Osteocyte (in vitro differentiated cells): ENCODE measurements at places on chromosomes 1 and 21.

- DNase-seq = no peak
Observed at GRCh38 chr1:212315907-212316306, 30.7 kb downstream of the PPP2R5A start.

DNA sequence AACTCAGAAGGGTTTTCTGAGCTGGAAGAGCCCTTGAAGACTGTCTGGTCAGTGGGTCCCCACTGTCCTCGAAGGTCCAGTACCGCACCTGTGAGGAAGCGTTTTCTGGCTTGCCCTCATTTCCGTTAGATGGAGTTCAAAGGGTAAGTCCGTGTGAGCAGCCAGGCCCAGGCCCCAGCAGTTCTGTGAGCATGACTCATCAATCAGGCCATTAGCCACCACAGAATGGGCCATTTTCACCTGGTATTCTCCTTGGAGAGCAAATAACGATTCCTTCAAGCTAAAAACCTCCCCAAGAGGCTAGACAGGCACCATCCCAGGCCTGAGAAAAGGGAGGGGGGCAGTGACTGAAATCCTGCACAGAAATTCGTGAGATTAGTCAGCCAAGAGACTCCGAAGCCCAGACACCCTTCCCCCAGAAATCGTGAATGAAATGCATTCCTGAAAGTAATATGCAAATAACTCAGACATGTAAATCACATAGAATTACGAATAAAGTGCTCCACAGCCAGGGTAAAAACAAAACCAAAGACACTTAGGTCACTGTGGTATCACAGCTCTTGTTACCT is 66.0 kb downstream of the BCAR3 start:
- no peak for DNase-seq

- no peak for DNase-seq
Observed at GRCh38 chr1:66464802-66465201, 69.2 kb upstream of the SGIP1 start.

DNA sequence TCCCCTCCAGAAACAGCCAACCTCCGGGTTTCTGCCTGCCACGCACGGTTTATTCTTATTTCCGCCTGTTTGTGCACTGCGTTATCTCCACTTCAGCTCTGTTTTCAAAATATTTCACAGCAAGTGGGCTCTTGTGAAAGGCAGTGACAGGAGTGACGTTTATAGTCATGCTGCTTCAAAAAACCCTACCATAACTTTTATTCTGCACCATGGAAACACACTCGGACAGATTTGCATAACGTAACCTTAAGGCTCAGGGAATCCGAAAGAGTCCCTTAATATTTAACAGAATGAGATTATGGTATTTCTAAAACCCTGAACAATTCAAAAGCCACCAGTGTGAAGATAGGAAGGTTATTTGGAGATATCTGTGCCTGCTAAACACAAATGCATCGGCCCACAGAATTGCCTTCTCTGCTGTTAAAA is 782 bp upstream of the SDE2 start:
- no peak for DNase-seq

GRCh38 chr1:33654267-33654834 is 181.9 kb downstream of the ZSCAN20 start:
- peak; percentile 66 for DNase-seq

DNA sequence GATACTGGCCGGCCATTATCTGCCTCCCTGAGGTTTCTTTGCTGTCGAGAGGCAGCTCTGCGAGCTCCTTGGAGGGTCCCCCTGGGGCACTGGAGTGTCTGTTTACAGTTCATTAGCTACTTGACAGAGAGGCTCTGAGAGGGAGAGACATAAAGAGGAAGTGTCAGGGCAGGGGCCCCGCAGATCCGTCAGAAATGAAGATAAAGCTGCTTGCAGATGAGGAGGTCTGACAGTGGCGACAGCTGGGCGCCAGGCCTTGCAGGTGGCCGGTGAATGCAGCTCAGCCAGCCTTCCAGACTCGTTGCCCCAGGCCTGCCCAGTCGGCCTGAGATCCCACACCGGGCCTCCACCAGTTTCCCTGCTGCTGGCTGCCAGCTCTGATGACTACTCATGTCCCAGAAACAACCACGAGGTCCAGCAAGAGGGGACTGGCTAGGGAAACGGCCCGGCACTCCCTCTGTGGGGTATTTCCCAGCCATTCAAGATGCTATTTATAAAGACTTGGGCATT is 84.7 kb downstream of the DISP3 start:
- no peak for DNase-seq

DNA sequence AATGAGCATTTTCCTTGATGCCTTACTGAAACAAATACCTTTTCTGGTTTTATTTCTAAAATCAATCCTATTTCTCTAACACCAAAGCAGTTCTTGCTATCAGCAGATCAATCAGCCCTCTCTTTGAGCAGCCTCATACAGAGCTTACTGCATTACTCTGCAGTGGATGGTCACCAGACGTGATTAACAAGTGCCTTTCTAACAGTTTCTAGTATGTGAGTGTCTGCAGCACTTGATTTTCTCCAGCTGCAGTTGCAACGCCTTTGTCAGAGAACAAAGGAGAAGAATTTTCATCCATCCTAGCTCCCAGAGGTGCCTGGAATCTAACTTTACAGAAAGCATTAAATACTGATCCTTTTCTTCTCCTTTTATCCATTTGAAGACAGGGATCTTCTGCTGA is 177.3 kb upstream of the SGIP1 start:
- no peak for DNase-seq

- DNase-seq = no peak
Observed at GRCh38 chr1:161139766-161140165, 7.3 kb upstream of the DEDD start.

DNA sequence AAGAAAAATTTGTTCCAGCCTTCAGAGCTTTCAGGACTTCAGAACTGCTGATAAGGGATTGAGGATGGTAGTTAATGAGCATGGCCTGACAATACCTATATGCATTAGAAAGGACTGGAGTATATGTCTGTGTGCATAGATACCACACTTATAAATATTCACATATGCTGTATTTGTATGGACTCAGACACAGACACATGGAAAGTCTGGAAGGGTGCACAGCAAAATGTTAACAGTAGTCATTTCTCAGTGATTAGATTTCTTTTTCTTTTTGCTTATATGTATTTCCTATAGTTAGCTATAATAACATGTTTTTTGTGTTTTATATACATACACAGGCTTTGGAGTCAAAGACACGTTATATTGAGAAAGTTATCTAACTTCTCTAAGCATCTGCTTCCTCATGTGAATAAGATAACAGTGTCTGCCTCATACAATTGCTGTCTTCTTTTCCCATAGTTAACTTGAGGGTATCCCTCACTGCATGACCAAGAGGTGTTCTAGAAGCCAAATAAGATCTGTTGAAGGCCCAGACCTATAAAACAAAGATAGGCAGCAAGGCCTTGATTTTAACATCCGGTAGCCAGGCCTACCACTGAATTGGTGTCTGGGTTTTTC is 31.3 kb downstream of the INPP5B start:
- no peak for DNase-seq

DNA sequence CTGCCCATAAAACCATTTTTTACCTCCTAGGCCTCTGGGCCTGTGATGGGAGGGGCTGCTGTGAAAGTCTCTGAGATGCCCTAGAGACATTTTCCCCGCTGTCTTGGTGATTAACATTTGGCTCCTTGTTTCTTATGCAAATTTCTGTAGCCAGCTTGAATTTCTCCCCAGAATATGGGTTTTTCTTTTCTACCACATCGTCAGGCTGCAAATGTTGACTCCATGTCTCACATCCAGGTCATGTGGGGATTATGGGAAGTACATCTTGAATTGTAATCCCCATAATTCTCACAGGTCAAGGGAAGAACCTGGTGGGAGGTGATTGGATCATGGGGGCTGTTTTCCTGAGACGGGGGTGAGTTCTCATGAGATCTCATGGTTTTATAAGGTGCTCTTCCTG is 603.2 kb downstream of the SMYD3 start:
- no peak for DNase-seq

DNA sequence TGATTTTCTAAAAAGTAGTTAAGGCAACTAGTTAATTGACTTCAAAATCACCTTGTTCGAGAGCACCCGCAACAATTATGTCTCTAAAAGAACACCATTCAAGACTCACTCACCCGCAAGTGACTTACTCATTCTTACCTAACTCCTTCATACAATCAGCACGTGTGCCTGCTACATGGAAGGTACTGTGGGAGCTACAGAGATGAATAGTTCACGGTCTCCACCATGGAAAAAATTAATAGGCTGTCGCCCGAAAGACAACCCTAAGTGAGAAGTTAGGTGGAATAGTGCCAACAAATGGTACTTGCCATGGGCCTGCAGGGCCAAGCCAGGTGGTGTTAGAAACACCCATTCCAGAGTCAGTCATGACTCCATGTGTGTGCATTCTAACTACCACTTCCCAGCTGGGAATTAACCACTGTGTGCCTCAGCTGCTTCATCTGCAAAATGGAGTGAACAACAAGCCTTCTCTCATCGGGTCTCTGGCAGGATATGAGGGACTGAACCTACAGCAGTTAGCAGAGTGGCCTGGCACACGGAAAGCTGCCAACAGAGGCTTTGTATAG is 7.1 kb downstream of the SSBP3 start:
- DNase-seq = no peak

DNA sequence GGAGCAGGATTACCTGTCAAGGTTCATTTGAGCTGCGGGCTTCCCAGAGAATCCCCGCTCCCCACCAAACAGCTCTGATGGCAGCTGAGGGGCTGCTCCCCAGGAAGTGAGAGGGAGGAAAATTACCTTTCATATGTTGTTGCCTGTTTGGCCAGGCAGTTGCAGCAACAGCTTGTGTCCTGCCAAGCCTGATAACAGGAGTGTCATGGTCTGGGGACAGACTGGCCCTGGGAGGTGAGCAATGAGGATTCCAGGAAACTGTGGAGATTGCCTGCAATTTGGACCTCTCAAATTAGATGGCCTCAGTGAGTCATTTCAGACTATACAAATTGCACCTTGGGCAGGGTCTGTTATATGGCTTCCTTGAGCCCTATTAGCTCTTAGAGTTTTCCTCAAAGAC is 189.3 kb downstream of the PTPRU start:
- peak; percentile 49 for DNase-seq

DNA sequence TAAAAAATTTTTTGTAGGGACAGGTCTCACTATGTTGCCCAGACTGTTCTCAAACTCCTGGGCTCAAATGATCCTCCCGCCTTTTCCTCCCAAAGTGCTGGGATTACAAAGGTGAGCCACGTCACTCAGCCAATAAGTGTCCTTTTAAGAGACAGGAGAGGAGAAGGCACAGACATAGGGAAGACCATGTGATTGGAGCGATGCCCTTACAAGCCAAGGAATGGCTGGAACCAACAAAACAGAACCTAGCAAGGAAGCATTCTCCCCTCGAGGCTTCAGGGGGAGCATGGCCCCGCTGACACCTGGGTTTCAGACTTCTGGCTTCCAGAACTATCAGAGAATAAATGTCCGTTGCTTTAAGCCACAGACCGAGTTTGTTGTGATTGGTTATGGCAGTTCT is 37.0 kb downstream of the NDUFS5 start:
- DNase-seq = no peak

DNA sequence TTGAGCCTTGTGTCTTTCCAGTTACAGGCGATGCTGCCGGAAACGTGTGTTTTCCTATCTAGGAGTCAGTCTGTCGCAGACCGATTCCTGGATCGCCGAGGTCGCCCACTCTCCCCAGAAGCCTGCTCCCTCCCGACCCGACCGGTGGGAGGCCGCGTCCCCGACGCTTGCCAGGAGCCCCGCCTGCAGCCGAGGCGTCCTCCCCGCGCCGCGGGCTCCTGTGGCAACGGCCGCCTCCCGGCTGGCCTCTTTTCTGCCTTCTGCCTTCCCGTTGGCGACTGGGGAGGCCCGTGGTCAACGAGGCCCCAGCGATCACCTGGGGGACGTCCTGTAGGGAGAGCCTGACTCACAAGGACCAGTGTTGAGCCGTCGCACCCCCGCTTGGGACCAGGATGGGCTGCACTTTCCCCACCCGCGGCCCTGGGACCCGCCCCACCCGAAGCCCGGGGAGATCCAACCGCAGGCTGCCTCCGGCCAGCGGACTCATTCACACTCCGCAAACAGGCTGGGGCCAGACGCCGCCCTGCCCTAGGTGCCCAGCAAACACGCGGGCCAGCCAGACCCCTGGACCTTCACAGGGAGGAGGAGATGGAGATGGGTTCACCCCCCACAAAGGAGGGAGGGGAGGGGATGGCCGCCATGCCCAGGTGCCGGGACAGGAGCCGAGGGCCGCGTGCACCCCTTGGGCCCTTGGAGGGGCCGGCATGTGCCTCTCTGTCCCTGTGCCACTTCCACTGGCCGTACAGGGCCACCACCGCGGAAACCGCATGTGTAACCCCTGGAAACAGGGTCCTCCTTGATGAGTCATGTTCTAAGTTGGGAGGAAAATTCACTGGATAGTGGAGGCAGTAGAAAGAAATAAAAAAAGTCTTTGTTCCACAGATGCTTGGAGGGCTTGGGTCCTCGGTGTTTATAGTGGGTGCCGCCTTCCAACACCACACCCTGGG is 7.2 kb upstream of the COL6A1 start:
- peak; percentile 88 for DNase-seq

DNA sequence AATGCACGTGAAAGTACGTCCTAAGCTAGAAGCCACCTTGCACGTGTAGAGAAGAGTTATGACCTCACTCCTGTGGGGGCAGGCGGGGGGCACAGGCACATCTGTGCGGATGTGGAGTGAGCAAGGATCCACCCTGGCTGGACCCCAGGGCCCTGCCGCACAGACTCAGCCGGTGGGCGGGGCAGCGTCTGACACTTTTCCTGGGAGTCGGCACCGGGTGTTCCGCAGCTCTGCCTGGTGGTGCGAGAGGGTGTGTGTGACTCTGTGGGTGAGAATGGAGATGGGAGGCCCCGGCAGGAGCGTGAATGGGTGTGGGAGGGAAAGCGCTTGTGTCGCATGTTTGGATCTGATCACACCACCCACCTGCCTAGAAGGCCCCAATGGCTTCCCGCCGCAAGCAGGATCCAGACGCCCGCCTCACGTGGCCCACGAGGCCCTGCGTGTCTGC is 29.5 kb downstream of the RAP1GAP start:
- DNase-seq = no peak

DNA sequence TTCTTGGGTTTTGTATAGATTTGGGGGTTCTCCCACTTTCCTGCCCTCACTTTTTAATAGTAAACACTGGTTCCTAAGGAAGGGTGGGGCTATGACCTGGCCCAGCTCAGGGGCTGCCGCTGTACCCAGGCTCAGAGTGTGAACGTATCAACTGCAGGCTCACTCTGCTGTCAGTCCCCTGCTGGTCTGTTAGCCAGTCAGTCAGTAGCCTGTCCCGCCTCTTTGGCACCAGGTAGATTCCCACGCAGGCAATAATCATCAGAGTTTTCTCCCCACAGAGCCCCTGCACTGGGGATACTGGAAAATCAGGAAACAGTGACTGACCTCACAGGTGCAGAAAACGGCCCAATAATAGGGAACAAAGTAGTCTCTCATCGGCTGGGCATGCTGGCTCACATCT is 15.0 kb upstream of the ALPL start:
- no peak for DNase-seq
